ENCODE measurements at places on chromosomes 1 and 21. TPM values are rescaled to one million over a fixed set of nuclear protein-coding genes. Genes with fewer than 3 reads are reported as not detected.

DNA sequence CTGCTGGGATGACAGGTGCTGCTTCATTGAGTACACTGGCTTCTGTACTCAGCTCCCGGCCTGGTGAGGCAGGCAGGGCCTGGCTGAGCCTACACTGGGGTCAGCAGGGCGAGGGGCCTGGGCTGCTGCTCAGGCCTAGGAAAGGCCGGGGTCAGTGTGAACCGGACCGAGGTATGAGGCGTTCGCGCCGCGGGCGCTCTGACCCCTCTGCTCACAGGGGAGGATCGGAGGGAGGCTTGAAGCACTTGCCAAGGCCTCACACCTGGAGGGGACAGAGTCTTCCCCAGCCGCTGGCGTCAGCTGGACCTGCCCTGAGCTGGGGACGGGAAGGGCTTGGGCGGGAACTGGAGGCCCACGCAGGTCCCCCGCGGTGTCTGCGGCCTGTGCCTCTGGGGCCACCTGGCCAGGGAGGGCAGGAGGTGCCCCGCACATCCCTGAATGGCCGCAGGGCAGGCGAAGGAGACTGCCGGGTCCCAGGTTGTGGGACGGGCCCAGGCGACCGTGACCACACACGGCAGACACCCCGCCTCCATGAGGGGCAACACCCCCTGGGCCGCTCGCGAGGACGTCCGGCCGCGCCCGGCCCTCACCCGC is 466 bp downstream of the PEX10 start:
- H3K27me3 ChIP-seq = no peaks in the 10 kb centered on the region
- peaks cover 20% of the 10 kb centered on the region for H3K4me1 ChIP-seq
- no peak for DNase-seq

S1PR1 gene
- total RNA-seq = 130 TPM

STK40 gene
- total RNA-seq = 82.9 TPM

PADI2 gene
- total RNA-seq = 4.6 TPM

Measured in lung (tissue), 17 donors.